ENCODE measurements at places on chromosomes 4 and X.

- DNase-seq, result no peak
Observed at GRCh38 chrX:69231903-69232302, 66.7 kb upstream of the PJA1 start.

DNA sequence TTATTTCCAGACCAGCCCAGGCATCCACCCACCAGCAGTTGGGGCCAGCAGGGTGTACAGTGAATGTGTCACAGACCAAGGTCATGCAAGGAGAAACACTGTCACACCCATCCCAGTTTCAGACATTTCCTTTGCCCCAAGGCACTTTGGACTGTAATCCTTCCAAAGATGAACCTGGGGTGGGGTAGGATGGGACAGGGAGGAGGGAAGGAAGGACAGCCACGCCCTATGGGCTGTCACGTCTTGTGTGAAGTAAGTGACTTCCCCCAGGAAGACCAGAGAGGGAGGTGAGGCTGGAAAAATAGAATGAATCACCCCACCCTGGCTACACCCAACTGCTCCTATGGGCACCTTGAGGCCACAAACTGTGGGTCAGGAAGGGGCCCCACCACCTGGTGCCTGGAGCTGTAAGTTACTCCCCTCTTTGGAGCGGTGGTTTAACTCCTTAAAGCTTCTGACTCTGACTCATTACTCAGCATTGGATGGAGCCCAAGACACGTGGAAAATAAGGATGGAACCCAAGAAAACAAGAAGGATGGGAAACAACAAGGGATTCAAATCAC is 349.9 kb upstream of the KLF3 start:
- no peak for DNase-seq

DNA sequence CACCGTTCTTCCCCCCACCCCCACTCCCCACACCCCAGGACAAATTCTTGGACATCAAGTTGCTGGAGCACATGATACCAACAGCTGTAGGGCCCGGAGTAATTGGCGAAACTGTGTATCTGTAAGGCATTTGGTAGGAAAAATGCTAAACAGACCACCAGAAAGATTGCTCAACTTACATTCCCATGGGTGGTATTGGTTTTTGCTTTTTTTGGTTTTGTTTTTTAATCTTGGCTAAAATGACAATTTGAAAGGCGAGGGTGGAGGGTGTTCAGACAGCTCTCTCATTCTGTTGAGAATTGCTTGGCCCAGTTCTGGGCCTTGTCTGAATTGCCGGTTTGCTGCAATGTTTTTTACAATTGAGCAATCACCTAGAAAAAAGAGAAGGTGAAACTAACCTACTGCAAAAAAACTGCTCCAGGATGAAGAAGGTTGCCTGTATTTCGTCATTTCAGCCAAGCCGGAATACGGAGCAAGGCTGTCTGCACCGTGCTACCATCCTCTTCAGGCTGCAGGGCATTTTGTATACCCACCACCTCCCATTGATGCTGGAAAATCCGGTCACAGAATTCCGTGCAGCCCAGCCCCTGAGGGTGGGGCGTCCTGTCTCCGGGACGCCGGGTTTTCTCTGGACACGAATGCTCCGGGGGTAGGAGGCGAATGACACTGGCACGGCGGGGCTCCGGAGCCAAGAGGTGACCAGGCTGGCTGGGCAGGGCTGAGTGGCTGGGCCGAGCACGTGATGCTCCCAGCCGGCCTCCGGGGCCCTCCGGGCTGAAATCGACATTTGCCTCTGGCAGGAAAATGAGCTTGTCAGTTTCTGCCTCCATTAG is at the start of gene CLCN4:
Gene CLCN4 (plus strand): TSS at position 777 of the 833 bp plus-strand sequence. CDS start 28,058 bp downstream, outside the sequence.
- DNase-seq, result no peak

DNA sequence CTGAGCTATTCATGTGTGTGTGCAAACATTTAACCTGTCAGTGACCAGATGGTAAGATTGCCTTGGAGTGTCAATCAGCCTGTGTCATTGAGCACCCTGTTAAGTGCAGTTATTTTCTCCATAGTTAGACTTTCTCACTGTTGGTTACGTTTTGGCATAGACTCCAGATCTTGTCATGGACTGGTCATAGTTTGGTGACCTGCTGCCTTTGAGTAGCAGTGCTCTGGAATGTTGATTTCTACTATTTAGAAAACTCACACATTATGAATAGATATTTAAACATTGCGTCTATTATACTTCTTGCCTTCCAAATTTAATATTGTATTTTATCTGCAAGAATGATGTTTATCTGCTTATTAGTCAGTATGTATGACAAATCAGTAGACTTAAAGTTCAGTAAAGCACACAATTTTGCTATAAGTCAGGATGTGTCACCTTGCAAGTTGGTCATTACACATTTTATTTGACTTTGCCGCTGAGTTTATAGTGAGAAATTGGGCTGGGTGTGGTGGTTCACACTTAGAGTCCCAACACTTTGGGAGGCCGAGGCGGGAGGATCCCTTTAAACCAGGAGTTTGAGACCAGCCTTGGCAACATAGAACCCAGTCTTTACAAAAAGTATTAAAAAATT is 42.4 kb downstream of the KIAA0232 start:
- no peak for DNase-seq

DNA sequence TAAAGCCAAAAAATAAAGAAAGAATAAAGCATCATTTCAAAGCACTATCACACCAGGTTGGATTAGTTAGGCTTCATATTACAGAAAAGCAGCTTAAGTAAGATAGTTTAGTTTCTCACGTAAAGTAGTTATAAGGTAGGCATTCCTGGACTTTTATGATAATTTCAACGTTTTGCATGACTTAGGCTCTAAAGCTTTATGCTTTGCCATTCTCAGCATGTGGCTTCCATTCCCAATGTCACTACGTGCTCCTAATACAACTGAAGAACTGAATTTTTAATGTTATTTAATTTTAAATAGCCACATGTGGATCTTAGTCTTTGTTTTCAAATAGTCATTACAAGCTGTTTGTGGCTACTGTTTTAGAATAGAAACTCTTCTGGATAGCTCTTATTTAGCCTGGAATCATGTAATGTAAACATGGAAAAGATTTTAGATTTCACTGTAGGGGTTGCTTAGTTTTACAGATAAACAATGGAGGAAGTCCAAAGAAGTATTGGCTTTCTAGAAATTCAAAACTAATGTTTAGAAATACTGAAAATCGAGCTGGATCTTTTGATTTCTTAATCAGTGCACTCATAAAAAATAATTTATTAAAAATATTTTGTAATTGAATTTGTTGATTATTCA is 710.0 kb downstream of the IL1RAPL1 start:
- DNase-seq, result no peak

DNA sequence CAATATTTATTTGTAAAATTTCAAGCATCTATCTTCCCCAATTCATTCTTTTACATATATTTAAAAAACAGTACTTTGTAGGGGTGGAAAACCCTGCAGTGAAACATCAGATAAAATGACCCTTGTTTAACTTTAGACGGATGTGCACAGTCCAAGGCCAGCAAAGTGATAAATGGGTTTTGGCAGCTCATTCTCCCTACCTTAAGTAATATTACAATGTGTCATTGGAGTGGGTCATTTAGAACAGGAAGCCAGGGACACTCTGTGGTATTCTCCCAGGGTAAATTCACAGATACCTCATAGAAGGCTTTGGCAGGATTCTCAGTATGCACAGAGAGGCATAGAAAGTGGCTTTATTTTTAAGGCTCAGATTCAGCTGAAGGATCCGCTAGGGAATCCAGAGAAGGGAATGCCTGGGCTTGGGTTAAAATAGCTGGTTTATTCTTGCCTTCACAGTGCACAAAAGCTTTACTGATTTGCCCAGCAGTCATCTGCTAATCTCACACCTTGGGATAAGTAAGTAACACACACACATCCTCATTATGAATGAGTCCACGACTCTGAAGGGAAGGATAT is 206.7 kb downstream of the RASL11B start:
- no peak for DNase-seq

- no peak for DNase-seq
Observed at GRCh38 chr4:4560136-4560535, 18.3 kb upstream of the STX18 start.
